ENCODE measurements at places on chromosomes 1 and 21. TPM values are rescaled to one million over a fixed set of nuclear protein-coding genes. Genes with fewer than 3 reads are reported as not detected.

The RNU1-1 gene
- total RNA-seq, result 3,030 TPM

The GJB4 gene
- total RNA-seq, result not detected

The S100A3 gene
- total RNA-seq, result 10.4 TPM

The DCST1 gene
- total RNA-seq, result not detected

The KRTAP12-1 gene
- total RNA-seq, result not detected

The HES3 gene
- total RNA-seq, result not detected

The SYT14 gene
- total RNA-seq, result 0.65 TPM

The IVL gene
- total RNA-seq, result not detected

The ANXA9 gene
- total RNA-seq, result 0.28 TPM

The SPRR2F gene
- total RNA-seq, result not detected

The USH2A gene
- total RNA-seq, result under 0.01 TPM

The KIF2C gene
- 3.4 TPM for total RNA-seq

All from smooth muscle cell of bladder (primary cell).